ENCODE measurements at places on chromosomes 1 and 21.

DNA sequence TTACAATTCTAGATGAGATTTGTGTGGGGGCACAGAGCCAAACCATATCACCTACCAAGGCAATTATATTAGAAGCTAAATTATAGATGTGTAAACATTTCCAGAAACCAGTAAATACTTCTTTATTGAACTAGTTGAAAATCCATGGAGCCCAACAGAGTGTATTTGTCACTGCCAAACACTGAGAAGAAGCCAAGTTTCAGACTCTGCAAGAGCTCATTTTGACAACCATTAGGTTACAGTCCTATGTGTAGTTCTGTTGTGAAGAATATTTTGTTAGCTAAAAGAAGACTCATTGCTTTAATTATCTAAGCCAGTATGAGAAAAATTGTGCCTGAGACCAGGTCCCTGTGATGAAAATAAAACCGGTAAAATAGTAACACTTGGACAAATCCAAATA is 358.9 kb upstream of the SGIP1 start:
- DNase-seq, result no peak

GRCh38 chr1:115726570-115726969 is 41.9 kb downstream of the CASQ2 start:
- no peak for DNase-seq

GRCh38 chr1:11342621-11343032 is 69.6 kb downstream of the UBIAD1 start:
- DNase-seq, result no peak

DNA sequence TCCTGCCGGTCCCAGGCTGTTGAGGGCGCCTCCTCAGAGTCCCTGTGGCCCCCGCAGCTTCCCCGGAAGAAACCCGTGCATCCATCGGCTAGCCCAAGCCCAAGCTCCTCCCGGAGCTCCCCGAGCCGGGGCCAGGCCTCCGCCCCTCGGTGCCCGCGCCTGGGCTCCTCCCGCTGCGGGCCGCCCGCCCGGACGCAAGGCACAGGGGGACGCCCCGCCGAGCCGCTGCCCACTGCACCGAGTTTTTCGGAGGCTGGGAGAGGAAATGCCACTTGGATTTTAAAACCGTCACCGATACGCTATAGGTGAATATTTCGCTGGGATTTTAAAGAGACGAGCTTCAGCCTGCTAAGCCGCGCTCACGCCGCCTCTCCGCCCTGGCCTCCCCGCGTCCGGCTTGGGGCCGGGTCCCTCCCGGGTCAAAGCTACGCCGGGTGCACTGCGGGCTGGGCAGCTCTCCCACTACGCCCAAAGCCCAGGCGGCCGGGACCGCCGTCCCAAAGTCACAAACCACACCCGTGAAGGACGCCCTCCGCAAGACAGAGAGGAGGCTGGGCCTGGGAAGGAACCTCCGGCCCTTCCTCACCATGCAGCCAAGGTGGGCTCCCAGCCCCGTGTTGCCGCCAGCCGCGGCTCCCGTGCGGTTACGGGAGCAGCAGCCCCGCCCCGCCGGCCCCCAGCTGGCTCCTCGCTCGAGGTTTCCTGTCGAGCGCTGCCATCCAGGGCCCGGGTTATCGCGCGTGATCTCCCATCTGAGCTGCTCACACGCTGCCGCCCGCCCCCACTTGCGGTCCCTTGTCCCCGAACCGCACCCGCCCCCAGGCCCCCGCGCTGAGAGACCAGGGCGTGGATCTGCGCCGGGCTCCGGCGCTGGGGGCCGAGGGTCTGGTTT is 63.2 kb downstream of the CD247 start:
- peak; percentile 40 for DNase-seq
